ENCODE measurements at places on chromosomes 12 and 14. TPM values are rescaled to one million over a fixed set of nuclear protein-coding genes. Genes with fewer than 3 reads are reported as not detected.

Gene HOXC6
- total RNA-seq, result not detected

Gene TTC5
- total RNA-seq, result 20.6 TPM

Gene NGB
- not detected for total RNA-seq

Gene CLEC14A
- not detected for total RNA-seq

Gene KCNK10
- not detected for total RNA-seq

Gene PSMD9
- total RNA-seq, result 50.7 TPM

Gene GPRC5D
- not detected for total RNA-seq

Gene HRK
- not detected for total RNA-seq

Gene SAMD15
- 0.56 TPM for total RNA-seq

Gene TRIM9
- total RNA-seq, result 6.5 TPM

Gene BRMS1L
- 5.5 TPM for total RNA-seq

Gene RHOJ
- total RNA-seq, result not detected

Gene HOXC12
- total RNA-seq, result not detected

Gene LMNTD1
- total RNA-seq, result not detected

Gene KLRC3
- total RNA-seq, result 2.8 TPM

Gene HOTAIR
- not detected for total RNA-seq

Gene KRT78
- total RNA-seq, result not detected

Gene LALBA
- not detected for total RNA-seq

Gene NRXN3
- not detected for total RNA-seq

Gene SVOP
- not detected for total RNA-seq

Gene CHGA
- not detected for total RNA-seq

Gene RNF212B
- not detected for total RNA-seq

Gene CABP1
- 1.1 TPM for total RNA-seq

Gene GYS2
- total RNA-seq, result not detected

Gene CLMN
- total RNA-seq, result 0.59 TPM

Gene GDF3
- total RNA-seq, result not detected

Gene PTPN21
- not detected for total RNA-seq

Gene KRT75
- not detected for total RNA-seq

Gene AMDHD1
- total RNA-seq, result 1.1 TPM

Gene CELA1
- 0.29 TPM for total RNA-seq

Gene CLEC1A
- total RNA-seq, result not detected

Gene SLC4A8
- 2.7 TPM for total RNA-seq

Gene PPP4R4
- total RNA-seq, result 0.63 TPM

Gene NELL2
- total RNA-seq, result 106 TPM

Gene PMCH
- total RNA-seq, result not detected

Gene TSHR
- 0.31 TPM for total RNA-seq

Gene CLEC9A
- total RNA-seq, result not detected

Gene RAD52
- total RNA-seq, result 14.9 TPM

Gene DCN
- total RNA-seq, result not detected

Gene LRIG3
- not detected for total RNA-seq

Gene TBX5
- not detected for total RNA-seq

Gene NTF3
- total RNA-seq, result not detected

Gene PRH1
- 8.1 TPM for total RNA-seq

Gene MYL2
- total RNA-seq, result not detected

Gene HOXC10
- total RNA-seq, result not detected

Gene CIROP
- total RNA-seq, result not detected

Gene GATC
- 39.3 TPM for total RNA-seq

All from activated CD8-positive, alpha-beta T cell treated with anti-CD3 and anti-CD28 coated beads for 36 hours (primary cell).